ENCODE measurements at places on chromosomes 2 and 18. TPM values are rescaled to one million over a fixed set of nuclear protein-coding genes. Genes with fewer than 3 reads are reported as not detected.

GRCh38 chr18:79366177-79367094 lies 29.3 kb upstream of the NFATC1 start:
- no peak for DNase-seq

Gene CTAGE1
- not detected for polyA plus RNA-seq

DNA sequence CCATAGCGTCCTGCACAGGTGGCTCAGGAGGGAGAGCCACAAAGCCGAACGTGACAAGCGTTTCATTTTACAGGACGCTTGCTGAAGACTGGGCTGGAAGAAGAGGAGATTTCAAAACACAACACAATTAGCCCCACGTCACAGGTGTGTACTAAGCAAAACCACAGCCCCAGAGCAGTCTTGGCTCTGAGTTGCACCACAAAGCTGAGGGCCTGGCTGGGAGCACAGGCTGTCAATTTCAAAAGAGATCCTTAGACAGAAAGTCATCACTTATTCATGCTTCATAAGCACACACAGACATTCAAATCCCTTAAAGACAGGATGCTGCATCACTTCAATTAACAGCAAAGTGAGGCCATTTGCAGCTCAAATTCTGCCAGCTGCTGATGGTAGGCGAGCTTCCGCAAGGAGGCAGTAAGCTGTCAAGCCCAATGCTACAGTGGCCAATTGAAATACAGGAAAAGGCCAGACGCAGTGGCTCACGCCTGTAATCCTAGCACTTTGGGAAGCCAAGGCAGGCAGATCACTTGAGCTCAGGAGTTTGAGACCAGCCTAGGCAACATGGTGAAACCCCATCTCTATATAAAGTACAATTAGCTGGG lies 79.6 kb downstream of the SKA1 start:
- DNase-seq, result no peak

- no peak for DNase-seq
Observed at GRCh38 chr2:135320465-135321355, 210.3 kb downstream of the ZRANB3 start.

DNA sequence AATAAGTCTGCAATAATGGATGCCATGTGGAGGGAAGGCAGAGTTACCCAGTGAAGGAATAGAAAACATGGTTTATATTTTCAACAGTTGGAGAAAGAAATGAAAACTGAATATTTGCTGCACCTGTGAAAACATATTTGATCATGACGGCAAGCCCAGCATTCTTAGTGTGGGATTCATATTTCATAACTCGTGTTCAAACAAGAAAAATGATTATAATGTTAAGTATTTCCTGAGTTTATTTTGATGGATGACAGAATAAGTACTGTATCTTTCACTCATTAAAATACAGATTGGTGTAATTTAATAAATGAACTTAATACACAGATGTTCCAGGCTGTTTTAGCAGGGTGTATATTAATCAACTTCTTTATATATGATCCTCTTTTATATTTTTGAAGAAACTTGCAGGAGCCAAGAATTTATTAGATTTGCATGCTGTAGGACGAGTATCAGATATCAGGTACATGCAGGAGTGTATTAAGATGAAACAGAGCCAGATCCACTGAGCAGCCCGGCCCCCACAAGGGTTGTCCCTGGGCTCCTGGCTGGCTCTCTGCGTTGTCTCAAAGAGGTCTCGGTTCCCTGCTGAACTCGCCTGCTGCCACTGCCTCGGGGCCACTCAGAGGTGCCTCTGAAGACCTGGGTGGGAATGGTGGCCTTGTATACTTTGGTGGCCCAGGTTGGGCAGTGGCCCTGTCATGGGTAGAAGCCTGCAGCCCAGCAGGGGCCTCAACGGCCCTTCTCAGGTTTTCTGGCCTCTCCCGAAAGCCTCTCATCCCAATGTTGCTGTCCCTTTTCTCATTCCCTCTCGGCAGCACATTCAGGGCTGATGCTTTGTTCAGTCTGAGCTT lies 95.0 kb upstream of the LDAH start:
- DNase-seq, result no peak

DNA sequence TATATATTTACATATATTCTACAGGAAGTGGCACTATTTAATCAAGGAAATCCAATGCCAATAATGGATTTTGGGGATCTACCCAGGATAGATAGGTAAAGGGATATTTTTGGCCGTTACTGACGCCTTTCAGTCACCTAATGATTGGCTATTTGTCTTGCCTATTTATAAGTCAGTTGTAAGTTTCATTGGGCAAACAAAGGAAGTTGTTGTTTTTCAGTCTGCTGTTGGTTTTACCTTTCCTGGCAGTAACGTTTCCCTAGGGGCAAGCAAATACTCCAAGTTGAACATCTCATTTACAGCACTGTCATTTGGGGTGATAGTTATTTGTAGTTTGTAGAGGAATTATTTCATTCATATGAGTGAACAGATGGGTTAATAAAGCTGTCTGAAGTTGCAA lies 17.0 kb upstream of the LANCL1 start:
- DNase-seq, result no peak

Gene C2orf76
- polyA plus RNA-seq, result 7.7 TPM

GRCh38 chr18:811892-812375 lies at the start of gene YES1:
Gene YES1 (minus strand): TSS chr18:812242. CDS start chr18:756827, 55,415 bp downstream.
- no peak for DNase-seq

GRCh38 chr18:79680100-79680879 lies 687 bp downstream of the CTDP1 start:
- peak; percentile 41 for DNase-seq

- DNase-seq, result peak; percentile 47
Observed at GRCh38 chr2:69306822-69307578, 80.0 kb downstream of the GFPT1 start.

Gene CDK15
- polyA plus RNA-seq, result not detected

Gene ANKRD62
- not detected for polyA plus RNA-seq

Gene LYPD6
- polyA plus RNA-seq, result not detected
